ENCODE measurements at places on chromosomes 2 and 18.

GRCh38 chr2:190862571-190862991 is 18.0 kb upstream of the GLS start:
- no peak for DNase-seq

- DNase-seq, result no peak
These were observed 230.6 kb upstream of the LRATD1 start for GRCh38 chr2:14401873-14402272.

DNA sequence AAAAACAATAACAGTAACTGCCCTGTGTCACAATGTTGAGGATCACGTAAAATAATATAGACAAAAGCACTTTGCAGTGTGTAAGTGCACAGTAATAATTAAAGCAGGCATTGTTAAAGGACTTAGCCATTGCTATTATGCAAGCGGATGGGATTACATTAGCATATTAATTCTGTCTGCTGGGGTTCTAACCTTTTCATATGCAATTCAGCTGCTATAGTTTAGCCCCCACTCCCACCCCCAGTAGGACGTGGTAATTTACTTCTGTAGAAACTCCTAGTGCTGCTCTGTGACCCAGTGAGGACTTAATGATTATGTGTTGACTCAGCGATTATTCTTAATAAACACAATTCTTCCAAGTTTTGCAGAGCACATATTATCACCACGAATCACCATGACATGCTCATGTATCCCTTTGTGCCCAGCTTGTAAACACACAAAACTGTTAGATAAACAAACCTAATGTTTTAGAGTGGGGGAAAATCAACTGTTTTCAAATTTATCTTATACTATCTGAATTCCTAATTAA is 5.1 kb upstream of the ADAM23 start:
- no peak for DNase-seq

- peak; percentile 41 for DNase-seq
These were observed 244.6 kb upstream of the RND3 start for GRCh38 chr2:150732064-150732463.

DNA sequence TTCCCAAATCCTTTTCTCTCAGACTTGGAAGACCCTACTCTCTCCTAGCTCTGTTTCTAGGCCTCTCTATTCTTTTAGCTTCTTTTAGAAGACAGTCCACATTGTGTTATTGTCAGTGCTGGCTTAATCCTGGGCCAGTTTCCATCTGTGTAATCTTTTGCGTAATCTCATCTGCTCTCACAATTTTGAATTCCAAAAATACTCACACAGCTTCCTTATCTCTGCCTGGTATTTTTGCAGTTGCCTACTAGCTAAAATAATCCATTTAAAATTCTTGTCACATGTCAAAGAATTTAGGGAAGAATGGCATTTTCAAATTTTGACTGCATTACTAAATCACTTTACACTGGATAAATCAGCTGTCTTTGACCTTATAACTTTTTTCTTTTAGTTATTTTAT is 200.6 kb upstream of the MEX3C start:
- DNase-seq, result no peak

- no peak for DNase-seq
These were observed 67.3 kb downstream of the SH3RF3 start for GRCh38 chr2:109196081-109196875.

DNA sequence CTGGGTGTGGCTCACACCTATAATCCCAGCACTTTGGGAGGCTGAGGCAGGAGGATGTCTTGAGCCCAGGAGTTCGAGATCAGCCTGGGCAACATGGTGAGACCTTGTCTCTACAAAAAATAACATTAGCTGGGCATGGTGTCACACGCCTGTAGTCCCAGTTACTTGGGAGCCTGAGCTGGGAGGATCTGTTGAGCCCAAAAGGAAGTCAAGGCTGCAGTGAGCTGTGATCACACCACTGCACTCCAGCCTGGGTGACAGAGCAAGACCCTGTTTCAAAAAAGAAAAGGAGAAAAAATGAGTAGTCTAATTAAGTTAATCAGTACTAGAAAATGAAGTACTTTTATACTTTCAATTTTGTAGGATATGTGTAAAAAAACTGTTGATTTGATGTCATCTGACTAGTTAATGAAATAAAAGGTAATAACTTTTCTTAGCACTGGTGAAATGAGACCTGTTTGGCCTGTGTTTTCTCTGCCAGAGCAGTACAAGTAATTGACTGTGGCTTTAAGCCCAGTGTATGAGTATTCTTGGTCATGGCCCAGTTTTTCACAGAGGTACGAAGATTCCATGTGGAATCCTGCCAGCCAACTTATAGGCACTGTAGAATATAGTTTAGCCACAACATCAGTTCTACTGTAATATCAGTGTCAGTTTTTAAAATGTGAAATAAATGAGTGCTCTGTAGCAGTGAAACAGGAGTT is 35.8 kb downstream of the MFSD6 start:
- DNase-seq, result peak; percentile 20

DNA sequence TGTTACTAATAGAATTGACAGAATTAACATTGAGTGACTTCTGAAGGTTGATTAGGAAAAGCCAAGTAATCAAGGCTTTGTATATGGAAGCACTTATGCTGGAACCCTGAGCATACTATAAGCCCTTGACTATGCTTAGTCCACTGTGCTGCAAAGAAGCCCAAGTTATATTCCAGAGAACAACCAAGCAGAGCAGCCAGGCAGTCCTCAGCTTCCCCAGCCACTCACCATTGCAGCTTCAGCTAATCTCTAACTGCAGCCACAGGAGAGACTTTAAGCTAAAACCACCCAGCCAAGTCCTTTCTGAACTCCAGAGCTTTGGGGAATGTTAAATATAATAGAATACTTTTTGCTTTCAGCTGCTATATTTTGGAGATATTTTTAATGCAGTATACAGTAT is 164.4 kb upstream of the VWC2L start:
- DNase-seq, result no peak

- DNase-seq, result no peak
These were observed 17.5 kb downstream of the MYO5B start for GRCh38 chr18:50177294-50177992.

GRCh38 chr18:68607852-68608251 is 107.1 kb downstream of the TMX3 start:
- DNase-seq, result no peak

DNA sequence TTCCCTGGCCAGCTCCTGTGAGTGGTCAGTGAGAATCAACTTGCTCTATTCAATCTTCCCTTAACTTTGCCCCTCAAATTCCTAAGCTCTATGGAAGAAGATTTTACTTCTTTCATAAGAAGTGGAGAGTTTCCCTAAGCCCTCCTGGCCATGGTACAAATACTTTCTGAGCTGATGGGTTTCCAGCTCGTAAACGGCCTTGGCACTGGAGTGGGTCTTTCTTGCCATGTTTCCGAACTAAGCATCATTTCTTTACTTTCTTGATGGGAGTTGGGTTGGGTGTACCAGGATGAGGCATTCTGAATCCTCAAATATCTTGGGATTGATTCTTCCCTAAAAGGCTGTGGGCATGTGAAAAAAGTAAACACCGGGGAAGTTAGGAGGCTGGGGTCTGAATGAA is 72.5 kb downstream of the ACKR3 start:
- DNase-seq, result no peak

- DNase-seq, result no peak
These were observed 190.9 kb upstream of the FOSL2 start for GRCh38 chr2:28201671-28202180.

GRCh38 chr18:78876868-78877267 is 102.8 kb upstream of the SALL3 start:
- DNase-seq, result no peak

GRCh38 chr2:132566379-132566778 is 103.6 kb downstream of the LYPD1 start:
- no peak for DNase-seq

- DNase-seq, result peak; percentile 7
These were observed 157.9 kb downstream of the ADCYAP1 start for GRCh38 chr18:1062588-1062987.

- no peak for DNase-seq
These were observed 168.7 kb downstream of the TCF4 start for GRCh38 chr18:55419132-55419946.

- peak; percentile 71 for DNase-seq
These were observed 154.9 kb upstream of the SMIM21 start for GRCh38 chr18:75582406-75582821.

GRCh38 chr2:66839551-66840320 is 404.8 kb downstream of the MEIS1 start:
- DNase-seq, result peak; percentile 82

DNA sequence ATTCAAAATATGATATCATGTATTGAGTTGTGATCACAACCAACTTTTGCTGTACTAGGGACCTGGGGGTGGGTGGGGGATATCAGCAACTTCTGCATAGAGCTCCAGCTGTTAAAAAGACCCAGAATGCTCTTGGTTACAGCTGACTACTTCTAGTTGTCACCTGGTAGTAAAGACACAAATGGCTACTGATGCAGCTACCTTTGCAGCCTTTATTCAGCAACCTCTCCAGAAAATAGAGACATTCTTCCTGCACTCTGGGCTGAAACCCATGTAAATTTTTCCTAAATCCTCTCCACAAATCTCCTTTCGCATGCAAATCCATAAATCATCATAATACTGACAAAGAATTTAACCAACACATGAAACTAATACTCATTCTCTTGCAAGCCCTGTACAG is 238.3 kb downstream of the TCF4 start:
- no peak for DNase-seq

- no peak for DNase-seq
These were observed 602.2 kb downstream of the GALR1 start for GRCh38 chr18:77851802-77852201.

GRCh38 chr2:240963868-240964703 is 34.3 kb upstream of the SNED1 start:
- DNase-seq, result no peak

DNA sequence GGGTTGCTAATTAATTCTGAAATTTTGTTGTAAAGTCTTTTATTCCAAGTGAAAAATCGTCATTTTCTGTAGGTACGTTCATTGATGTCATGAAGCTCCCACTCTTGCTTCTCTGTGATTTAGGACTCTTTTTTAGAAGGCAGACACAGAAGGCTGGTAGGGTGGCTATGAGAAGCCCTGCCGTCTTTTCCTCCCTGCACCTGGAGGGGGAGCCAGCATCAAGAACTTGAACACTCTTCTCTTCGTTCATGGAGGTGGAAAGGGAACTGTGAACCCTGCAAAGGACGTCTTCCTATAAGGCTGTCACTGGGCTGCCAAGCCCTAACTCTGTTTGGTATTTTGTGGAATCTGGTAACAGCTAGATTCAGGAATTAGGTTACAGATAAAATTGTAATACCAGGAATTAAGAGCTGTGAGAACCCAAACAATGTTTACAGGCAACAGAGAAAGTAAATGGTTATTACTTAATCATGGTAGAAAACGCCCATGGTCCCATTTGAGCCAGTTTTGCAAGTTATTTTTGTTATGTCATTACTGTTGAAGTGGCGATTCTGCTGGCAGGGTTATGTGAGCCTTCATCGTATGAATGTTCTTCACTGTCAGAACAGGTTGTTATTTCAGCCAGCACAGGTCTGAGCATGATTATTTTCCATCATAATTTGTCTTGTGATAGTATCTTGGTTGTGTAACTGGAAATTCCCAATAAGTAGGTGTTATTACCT is 112.2 kb downstream of the OSBPL6 start:
- DNase-seq, result peak; percentile 17

Measured in GM03348 (cell line).